ENCODE measurements at places on chromosomes 7 and 10. TPM values are rescaled to one million over a fixed set of nuclear protein-coding genes. Genes with fewer than 3 reads are reported as not detected.

The TECPR1 gene
- 53.4 TPM for total RNA-seq

The PUS7 gene
- total RNA-seq = 4.2 TPM

The ZNF425 gene
- 2.2 TPM for total RNA-seq

The AZGP1 gene
- 11.1 TPM for total RNA-seq

The GDF10 gene
- total RNA-seq = not detected

The LRRN3 gene
- total RNA-seq = not detected

The SLC26A5 gene
- total RNA-seq = not detected

The SPDYE6 gene
- total RNA-seq = not detected

The WDFY4 gene
- total RNA-seq = 102 TPM

The PKD2L1 gene
- not detected for total RNA-seq

The ACSM6 gene
- total RNA-seq = not detected

DNA sequence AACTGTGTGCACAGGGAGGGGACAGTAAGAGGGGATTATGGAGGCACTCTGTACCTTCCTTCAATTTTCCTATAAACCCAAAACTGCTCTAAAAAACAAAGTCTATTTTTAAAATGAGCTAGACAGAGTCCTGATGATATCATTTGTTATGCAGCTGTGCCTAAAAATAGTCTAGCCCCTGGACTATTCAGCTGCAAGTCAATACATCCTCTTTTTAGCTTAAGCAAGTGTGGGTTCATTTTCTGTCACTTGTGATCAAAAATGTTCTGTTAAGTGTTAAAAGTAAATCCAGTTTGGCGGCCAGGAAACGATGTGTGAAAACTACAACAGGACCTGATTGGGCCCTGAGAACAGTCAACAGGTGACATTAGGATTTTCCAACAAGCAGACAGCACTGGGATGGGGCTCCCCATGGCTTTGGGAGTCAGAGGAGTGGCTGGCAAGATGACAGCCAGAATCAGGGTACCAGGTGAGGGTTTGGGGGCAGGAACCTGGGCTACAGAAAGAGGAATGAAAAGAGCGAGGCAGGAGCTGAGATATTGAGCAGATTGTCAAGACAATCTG is 33.9 kb downstream of the FAM107B start:
- DNase-seq = peak; percentile 52

DNA sequence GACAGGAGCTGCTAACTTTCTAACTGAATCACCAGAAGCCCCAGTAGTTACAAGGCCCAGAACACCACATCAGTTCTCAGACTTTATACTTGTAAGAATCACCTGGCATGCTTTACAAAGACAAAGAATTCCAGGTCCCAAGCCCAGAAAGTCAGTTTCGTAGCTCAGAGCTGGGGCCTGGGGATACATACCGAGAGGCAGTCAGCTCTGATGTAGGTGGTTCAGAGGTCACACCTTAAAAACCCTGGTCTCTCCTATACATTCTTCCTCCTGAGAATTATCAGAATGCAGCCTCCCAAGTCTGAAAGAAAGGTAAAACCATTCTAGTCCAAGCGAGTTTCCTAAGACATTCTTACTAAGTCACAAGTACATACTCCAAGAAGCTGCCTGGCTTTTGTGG is 2.3 kb downstream of the GRB10 start:
- no peak for DNase-seq

GRCh38 chr10:88108115-88108610 is 244.7 kb downstream of the PTEN start:
- DNase-seq = peak; percentile 73

- DNase-seq = no peak
These were observed 119.3 kb upstream of the PTN start for GRCh38 chr7:137462847-137463246.

GRCh38 chr10:45453639-45454255 is 79.7 kb downstream of the ALOX5 start:
- DNase-seq = no peak

DNA sequence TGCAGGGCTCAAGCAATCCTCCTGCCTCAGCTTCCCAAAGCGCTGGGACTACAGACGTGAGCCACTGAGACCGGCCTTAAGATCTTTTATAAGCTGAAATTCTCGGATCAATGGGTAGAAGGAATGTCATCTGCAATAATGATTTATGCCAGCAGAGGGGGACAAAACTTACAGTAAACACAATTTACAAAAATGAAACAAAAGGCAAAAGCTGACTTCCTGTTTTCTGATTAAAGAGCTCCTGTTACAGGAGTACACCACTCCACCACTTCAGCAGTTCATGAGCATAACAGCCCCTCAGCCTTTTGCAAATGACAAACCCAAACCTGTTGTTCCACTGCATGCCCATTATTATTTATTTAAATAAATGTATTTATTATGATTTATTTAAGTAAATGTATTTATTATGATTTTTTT is 88.5 kb upstream of the ATP6V0A4 start:
- DNase-seq = no peak

- DNase-seq = no peak
These were observed 178.0 kb downstream of the SRPK2 start for GRCh38 chr7:105210721-105211205.

DNA sequence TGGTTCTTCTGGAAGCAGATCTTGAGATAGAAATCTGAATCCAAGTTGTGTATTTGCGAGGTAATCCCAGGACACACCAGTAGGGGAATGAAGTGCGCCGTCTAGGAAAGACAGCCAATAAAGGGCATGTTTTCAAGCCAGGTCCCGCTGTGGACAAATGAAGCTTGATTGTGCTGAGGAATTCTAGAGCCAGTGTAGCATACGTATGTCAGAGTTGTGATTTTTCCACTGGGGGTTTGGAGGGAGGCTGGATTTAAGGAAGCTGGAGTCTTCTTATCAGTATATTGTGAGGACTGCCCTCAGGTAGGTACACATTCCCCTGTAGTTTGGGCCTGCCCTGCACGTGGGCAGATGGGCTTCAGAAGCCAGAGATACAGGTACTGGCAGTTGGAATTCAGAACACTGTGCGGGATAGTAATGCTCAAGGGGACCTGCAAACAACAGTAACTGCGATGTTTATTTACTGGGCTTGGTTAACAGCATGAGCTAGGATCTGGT is 50.9 kb downstream of the GALNT11 start:
- DNase-seq = peak; percentile 56

DNA sequence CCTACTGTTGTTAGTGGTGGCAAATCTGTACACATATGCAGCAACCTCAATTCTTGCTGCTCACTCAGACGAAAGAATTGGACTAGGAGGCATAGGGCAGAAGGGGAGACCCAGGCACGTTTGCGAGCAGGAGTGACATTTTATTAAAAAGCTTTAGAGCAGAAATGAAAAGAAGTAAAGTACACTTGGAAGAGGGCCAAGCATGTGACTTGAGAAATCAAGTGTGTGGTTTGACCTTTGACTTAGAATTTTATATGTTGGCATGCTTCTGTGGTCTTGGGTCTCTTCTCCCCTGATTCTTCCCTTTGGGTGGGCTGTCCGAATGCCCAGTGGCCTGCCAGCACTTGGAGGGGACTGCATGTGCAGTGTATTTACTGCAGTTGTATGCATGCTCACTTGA is 205.5 kb upstream of the SEMA3D start:
- DNase-seq = no peak

DNA sequence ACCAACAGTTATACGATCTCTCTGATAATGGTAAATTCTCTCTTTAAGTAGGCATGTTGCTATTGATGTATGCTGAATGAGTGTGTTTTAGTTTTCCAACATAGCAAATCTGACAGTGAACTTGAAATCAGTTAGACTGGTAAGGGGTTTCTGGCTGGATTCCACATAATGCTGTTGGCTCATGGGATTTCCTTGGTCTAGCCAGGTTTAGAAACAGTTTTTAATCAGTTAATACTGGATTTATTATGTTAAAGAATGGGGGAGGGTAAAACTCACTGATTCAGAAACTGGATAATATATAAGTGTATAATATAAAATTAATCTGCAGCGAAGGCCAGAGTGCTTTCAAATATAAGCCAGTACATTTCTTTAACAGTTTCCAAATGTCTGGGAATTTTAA is 55.6 kb downstream of the PCDH15 start:
- DNase-seq = no peak

DNA sequence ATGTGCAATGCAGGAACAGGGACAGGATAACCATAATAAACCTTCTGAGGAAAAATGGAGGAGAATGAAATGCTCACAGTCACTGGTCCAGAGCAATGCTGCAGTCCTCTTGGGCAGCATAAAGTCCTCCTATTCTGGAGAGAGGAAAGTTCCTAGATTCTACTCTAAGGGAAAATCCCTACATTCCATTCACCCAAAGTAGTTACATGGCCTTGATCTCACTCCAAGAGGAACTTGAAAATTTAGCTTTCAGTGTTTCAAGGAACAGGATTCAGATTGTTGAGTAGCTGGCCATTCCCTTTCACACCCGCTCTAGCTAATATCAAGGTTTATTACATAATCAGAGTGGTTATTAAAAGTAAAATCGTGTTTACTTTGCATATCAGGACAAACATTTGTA is 168.3 kb downstream of the CHRM2 start:
- no peak for DNase-seq

DNA sequence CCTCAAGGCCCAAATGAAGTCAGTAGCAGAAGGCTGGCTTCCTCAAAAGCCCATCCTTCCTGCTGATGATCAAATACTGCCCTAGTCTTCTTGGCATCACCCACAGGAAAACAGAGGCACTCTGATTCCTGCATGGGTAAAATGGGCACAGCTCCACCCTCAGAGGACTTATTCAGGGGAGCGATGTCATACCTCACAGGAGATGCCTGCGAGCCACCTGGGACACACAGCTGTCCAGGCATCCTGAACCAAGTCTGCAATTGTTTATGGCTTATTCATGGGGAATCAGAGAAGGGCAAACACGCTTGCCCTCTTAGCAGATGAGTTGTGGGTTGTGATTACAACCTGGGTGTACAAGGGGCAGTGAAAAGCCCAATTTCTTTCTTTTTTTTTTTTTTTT is 22.0 kb upstream of the LMTK2 start:
- DNase-seq = peak; percentile 43

DNA sequence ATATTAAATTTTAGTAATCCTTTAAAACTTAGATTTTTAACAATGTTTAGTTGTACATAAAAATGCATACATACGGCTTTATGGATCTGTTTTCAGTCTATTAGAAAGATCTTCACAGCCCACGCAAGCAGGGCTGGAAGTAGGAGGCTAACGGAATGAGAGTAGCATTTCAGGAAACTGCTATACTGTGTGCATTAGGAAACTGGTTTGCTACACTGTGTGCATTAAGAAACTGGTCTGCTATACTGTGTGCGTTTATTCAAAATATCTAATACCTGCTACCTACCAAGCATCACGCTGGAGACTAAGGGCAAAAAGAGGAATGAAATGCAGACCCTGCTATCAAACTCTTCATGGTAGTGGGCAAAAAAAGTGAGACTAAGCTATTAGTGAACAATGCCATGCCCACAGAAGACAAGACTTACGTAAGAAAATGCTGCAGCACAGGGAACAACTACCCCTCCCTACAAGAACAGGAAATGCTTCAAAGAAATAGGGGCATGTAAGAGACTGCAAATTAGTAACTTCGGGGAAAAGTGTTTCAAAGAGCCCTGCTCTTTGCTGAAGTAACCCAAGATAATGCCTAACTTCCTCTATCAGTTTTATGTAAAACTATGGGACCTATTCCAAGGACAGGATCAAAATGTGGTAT is 11.3 kb downstream of the RAB11FIP2 start:
- DNase-seq = no peak

GRCh38 chr10:88966797-88967196 is 14.2 kb upstream of the ACTA2 start:
- DNase-seq = no peak

GRCh38 chr7:98365863-98366561 is 34.9 kb downstream of the BAIAP2L1 start:
- DNase-seq = no peak

DNA sequence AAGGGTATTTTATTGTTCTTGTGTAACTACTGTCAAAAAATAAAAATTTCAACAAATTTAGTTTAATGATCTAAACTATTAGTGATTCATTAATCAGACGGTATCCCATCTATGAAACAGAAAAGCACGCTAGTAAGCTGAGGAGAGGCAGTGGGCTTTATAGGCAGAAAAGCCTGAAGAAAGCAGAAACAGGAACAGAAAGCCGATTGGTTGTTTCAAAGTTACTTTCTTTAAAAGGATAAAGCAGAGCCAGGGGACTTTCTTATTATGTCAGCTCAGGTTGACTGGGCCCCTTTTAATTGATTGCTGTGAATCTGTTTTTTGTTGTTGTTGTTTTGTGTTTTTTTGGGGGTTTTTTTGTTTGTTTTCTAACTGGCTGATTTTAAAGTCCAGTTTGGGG is 105.5 kb downstream of the TES start:
- no peak for DNase-seq

- DNase-seq = no peak
These were observed 58.9 kb downstream of the ABI1 start for GRCh38 chr10:26801831-26802230.

- DNase-seq = no peak
These were observed 12.7 kb downstream of the ZNF438 start for GRCh38 chr10:31018962-31019361.

GRCh38 chr10:78407009-78407711 is 373.5 kb downstream of the RPS24 start:
- peak; percentile 75 for DNase-seq

GRCh38 chr10:27687743-27688142 is 57.9 kb downstream of the MKX start:
- DNase-seq = no peak

DNA sequence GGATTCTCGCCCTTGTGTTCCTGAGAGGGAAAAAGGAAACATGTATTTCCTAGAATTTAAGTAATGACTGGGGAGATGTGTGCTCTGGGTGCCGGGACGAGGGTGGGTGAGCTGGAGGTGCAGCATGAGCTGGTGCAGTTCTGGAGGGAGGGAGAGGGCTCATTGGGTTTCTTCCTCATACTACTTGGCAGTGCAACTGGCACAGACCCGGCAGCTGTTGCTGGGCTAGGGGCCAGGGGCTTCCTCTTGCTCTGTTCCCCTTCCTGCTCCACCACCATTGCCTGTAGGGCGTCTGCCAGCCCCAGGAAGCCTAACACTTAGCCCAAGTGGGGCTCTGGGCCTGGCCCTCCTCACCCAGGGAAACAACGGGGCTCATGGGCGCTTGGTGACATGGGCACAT is 5.9 kb downstream of the RET start:
- DNase-seq = no peak

DNA sequence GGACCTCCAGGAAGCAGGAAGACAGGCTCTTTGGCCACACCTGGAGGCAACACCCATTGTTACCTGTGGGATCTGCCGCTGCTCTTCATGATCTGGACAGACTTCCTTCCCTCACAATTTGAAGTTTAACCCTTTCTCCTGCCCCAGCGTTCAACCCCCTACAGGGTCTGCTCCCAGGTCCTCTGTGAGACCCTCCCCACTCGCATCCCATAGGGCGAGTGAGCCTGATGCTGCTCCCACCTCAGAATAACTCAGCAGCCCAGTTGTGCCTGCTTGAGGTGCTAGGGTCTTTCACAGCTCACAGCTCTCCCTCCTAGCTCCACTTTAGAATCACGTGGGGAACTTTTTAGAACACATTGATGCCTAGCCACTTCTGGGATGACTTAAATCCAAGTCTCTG is 61.8 kb upstream of the C10orf90 start:
- no peak for DNase-seq

GRCh38 chr10:33125522-33126517 is 167.8 kb upstream of the ITGB1 start:
- no peak for DNase-seq

Measured in Peyer's patch (tissue), 4 donors.